ENCODE measurements at places on chromosomes 16 and 17.

DNA sequence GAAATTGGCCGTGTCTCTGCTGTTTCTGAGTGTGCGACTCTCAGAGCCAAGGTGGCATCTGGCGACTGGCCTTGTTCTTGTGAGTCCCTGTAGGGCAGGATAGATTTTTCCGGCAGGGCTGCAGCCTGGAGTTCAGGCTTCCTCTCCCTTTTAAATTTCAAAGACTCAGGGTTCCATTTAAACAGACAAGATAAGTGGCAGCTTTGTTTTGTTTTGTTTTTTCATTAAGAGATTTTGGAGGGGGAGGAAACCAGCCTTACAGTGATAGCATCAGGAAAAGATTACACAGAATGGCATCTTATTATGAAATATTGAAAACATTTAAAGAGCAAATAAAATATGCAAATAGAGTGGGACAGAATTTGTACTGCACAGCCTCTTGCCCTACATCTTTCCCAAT, 151.3 kb downstream of the RPTOR start:
- peaks cover 12% of the 10 kb centered on the region for H3K4me1 ChIP-seq
- H3K27me3 ChIP-seq: no peaks in the 10 kb centered on the region
- peak overlapping the region; percentile 60 for H3K27ac ChIP-seq
- no peak overlapping the region for H3K4me3 ChIP-seq
- H3K36me3 ChIP-seq: peaks cover 7% of the 10 kb centered on the region
- DNase-seq: no peak

GRCh38 chr16:89363621-89364393, 126.6 kb downstream of the ANKRD11 start:
- no peak overlapping the region for H3K4me3 ChIP-seq
- DNase-seq: no peak
- H3K27ac ChIP-seq: peak overlapping the region; percentile 86
- H3K36me3 ChIP-seq: no peaks in the 10 kb centered on the region
- peaks cover 59% of the 10 kb centered on the region for H3K4me1 ChIP-seq

GRCh38 chr17:70011750-70012149, 63.3 kb upstream of the KCNJ16 start:
- no peaks in the 10 kb centered on the region for H3K27me3 ChIP-seq
- H3K36me3 ChIP-seq: no peaks in the 10 kb centered on the region
- peaks cover 6% of the 10 kb centered on the region for H3K4me1 ChIP-seq
- H3K4me3 ChIP-seq: no peak overlapping the region
- no peak overlapping the region for H3K27ac ChIP-seq
- DNase-seq: no peak

GRCh38 chr17:56604691-56605290, 11.3 kb downstream of the NOG start:
- peaks cover 11% of the 10 kb centered on the region for H3K4me1 ChIP-seq
- peaks cover 14% of the 10 kb centered on the region for H3K27me3 ChIP-seq
- no peaks in the 10 kb centered on the region for H3K36me3 ChIP-seq
- H3K27ac ChIP-seq: no peak overlapping the region
- no peak overlapping the region for H3K4me3 ChIP-seq
- DNase-seq: no peak

DNA sequence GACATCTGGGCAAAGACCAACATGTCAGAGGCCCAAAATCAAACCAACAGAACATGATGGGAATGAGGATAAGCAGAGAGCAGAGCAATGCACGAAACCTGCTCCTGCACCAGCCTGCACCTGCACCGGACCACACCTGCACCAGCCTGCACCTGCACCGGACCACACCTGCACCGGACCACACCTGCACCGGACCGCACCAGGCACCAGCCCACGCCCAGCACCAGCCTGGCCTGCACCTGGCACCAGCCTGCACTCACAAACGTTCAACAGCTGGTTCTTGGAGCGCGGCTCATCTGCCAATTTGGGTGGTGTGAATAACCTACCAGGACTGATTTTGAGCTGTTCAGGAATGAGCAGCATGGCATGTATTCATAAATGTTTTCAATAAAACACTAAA, 18.2 kb downstream of the CEP131 start:
- H3K27me3 ChIP-seq: no peaks in the 10 kb centered on the region
- no peak overlapping the region for H3K27ac ChIP-seq
- H3K36me3 ChIP-seq: peaks cover 4% of the 10 kb centered on the region
- H3K4me3 ChIP-seq: no peak overlapping the region
- DNase-seq: no peak

GRCh38 chr17:75795820-75796607, 11.4 kb downstream of the UNK start:
- peaks cover 21% of the 10 kb centered on the region for H3K36me3 ChIP-seq
- DNase-seq: no peak
- no peak overlapping the region for H3K4me3 ChIP-seq
- H3K4me1 ChIP-seq: no peaks in the 10 kb centered on the region
- no peaks in the 10 kb centered on the region for H3K27me3 ChIP-seq

GRCh38 chr16:1102921-1103635, 7.0 kb upstream of the C1QTNF8 start:
- H3K27me3 ChIP-seq: peaks cover 27% of the 10 kb centered on the region
- H3K4me3 ChIP-seq: no peak overlapping the region
- peak; percentile 57 for DNase-seq
- H3K27ac ChIP-seq: no peak overlapping the region
- H3K4me1 ChIP-seq: no peaks in the 10 kb centered on the region

GRCh38 chr16:65665586-65665985, 543.7 kb upstream of the CDH11 start:
- H3K27me3 ChIP-seq: peaks cover 9% of the 10 kb centered on the region
- H3K27ac ChIP-seq: no peak overlapping the region
- no peak overlapping the region for H3K4me3 ChIP-seq

GRCh38 chr17:59361386-59361785, 29.9 kb downstream of the YPEL2 start:
- H3K27ac ChIP-seq: peak overlapping the region; percentile 19
- no peaks in the 10 kb centered on the region for H3K27me3 ChIP-seq
- peaks cover 11% of the 10 kb centered on the region for H3K36me3 ChIP-seq
- DNase-seq: no peak
- H3K4me1 ChIP-seq: peaks cover 37% of the 10 kb centered on the region
- H3K4me3 ChIP-seq: no peak overlapping the region

- no peak overlapping the region for H3K4me3 ChIP-seq
- peaks cover 21% of the 10 kb centered on the region for H3K27me3 ChIP-seq
- DNase-seq: no peak
- H3K27ac ChIP-seq: no peak overlapping the region
- H3K36me3 ChIP-seq: peaks cover 11% of the 10 kb centered on the region
Measured at GRCh38 chr16:1327619-1327947, 5.9 kb upstream of the BAIAP3 start.

DNA sequence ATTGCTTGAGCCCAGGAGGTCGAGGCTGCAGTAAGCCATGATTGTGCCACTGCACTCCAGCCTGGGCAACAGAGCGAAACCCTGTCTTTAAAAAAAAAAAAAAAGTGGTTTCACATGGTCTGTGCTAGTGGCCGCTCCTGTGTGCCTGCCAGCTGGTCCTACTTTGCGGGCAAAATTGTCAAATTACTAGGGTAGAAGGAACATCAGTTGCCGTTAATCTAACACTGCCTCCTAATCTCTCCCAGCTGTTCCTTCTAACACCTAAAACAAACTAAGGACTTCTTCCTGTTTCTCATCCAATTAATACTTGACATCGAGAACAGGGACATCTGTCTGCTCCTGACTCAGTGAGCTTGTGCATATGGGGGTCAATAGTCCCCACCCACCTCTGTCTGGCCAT, 23.9 kb downstream of the TMEM11 start:
- no peak for DNase-seq
- peaks cover 37% of the 10 kb centered on the region for H3K36me3 ChIP-seq
- H3K4me1 ChIP-seq: peaks cover 9% of the 10 kb centered on the region
- no peaks in the 10 kb centered on the region for H3K27me3 ChIP-seq
- no peak overlapping the region for H3K27ac ChIP-seq
- H3K4me3 ChIP-seq: no peak overlapping the region

GRCh38 chr16:84087001-84087400, 29.7 kb downstream of the MBTPS1 start:
- H3K27me3 ChIP-seq: no peaks in the 10 kb centered on the region
- no peak overlapping the region for H3K27ac ChIP-seq
- DNase-seq: no peak
- no peaks in the 10 kb centered on the region for H3K4me1 ChIP-seq

DNA sequence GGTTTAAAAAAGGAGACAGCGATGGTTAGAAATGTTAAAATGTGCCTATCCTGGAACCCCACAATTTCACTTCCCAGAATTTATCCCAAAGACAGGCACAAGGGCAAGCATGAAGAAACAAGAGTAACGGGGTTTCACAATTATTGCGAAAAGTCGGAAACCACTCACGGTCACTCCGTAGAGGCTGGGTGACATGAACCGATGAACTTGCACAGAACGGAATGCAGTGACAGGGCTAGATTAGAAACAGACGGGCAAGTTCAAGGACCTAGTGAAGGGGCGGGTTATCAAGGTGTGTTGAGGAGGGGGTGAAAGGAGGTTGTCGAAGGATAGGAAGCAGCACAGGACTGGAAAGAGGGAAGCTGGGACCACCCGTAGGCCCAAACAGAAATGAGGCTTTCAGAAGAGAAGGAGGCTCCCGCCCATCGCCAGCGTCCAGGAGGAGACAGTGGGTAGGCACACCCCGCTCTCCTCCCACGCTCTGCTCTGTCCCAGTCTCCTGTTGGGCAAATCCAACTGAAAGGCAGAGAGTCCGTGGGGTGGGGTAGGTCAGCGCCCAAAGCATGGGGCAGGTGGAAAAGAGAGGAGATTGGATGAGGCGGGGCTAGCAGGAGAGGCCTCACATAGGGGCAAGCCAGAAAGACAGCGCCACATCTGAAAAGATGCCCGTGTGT, 47.4 kb upstream of the JPH3 start:
- H3K36me3 ChIP-seq: no peaks in the 10 kb centered on the region
- H3K27me3 ChIP-seq: no peaks in the 10 kb centered on the region
- H3K4me1 ChIP-seq: peaks cover 6% of the 10 kb centered on the region
- H3K4me3 ChIP-seq: no peak overlapping the region
- H3K27ac ChIP-seq: no peak overlapping the region

GRCh38 chr16:22008215-22009059, 526 bp downstream of the MOSMO start:
- DNase-seq: peak; percentile 53
- H3K27me3 ChIP-seq: peaks cover 18% of the 10 kb centered on the region
- no peaks in the 10 kb centered on the region for H3K36me3 ChIP-seq
- peaks cover 16% of the 10 kb centered on the region for H3K4me1 ChIP-seq
- peak overlapping the region; percentile 85 for H3K4me3 ChIP-seq
- peak overlapping the region; percentile 76 for H3K27ac ChIP-seq

GRCh38 chr16:27520982-27521673, 28.6 kb downstream of the GTF3C1 start:
- peak overlapping the region; percentile 64 for H3K27ac ChIP-seq
- no peaks in the 10 kb centered on the region for H3K27me3 ChIP-seq
- DNase-seq: no peak
- H3K36me3 ChIP-seq: peaks cover 48% of the 10 kb centered on the region
- no peaks in the 10 kb centered on the region for H3K4me1 ChIP-seq
- no peak overlapping the region for H3K4me3 ChIP-seq

- no peak overlapping the region for H3K27ac ChIP-seq
- H3K4me3 ChIP-seq: no peak overlapping the region
- no peaks in the 10 kb centered on the region for H3K4me1 ChIP-seq
Measured at GRCh38 chr16:51621610-51622009, 470.5 kb upstream of the SALL1 start.

DNA sequence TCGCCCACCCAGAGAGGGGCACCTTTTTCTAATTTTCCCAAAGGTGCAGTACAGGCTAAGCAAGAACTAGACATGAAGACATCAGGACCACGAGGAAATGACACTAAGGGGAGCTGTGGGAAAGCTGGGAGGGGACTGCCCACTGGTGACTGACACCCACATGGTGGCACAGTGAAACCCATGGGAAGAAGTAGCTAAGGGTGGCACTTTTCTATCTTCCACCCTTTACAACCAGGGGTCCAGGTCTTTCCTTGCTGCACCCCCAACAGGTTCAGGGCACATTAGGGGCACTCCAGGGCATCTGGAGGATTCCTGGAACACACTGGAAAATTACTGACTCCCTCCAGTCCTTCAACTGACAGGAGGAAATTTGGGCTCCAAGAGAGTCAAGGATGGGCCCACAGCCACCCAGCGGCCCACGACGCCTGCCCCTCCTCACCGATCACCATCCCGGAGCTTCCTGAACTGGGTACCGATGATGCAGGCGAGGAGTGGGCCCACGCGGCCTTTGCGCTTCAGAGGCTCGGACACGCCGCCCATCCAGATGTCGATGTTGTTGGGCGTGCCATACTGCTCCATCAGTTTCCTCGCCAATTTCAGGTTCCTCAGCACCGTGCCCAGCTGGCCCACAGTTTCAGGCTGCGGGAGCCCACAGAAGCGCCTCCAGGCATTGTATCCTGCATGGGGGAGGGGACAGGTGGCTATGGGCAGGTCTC, 9.4 kb downstream of the MPO start:
- no peak overlapping the region for H3K27ac ChIP-seq
- no peaks in the 10 kb centered on the region for H3K4me1 ChIP-seq
- H3K27me3 ChIP-seq: peaks cover 35% of the 10 kb centered on the region
- H3K36me3 ChIP-seq: no peaks in the 10 kb centered on the region
- no peak for DNase-seq

DNA sequence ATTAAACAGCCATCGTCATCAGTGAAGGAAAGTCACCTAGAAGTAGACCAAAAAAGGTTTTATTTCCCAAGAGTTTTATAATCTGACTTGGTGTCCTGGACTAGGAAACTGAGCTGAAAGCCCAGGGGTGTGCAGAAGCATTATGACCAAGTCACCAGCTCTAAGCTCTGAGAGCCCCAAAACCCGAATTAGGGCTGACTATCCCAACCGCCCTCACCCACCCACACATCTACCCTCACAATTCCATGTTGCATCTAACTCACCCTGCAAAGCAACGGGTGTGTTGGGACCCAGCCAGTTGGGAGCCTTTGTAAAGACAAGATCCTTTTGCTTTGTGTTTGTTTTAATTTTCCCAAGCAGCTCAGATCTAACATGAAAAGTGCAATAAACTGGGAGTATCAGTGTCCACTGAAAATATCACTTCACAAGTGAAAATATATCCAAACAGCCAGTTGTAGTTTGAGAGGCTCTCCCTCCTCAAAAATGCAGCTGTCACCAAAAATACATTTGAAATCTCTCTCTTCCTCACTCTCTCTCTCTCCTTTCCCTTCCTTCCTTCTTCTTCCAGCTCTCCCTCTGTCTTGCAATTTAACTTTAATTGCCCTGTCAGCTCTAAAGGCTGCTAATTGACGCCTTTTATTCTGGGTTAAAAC, 16.2 kb upstream of the NOG start:
- no peaks in the 10 kb centered on the region for H3K36me3 ChIP-seq
- no peak for DNase-seq
- H3K4me3 ChIP-seq: no peak overlapping the region
- peaks cover 5% of the 10 kb centered on the region for H3K27me3 ChIP-seq
- H3K27ac ChIP-seq: no peak overlapping the region

DNA sequence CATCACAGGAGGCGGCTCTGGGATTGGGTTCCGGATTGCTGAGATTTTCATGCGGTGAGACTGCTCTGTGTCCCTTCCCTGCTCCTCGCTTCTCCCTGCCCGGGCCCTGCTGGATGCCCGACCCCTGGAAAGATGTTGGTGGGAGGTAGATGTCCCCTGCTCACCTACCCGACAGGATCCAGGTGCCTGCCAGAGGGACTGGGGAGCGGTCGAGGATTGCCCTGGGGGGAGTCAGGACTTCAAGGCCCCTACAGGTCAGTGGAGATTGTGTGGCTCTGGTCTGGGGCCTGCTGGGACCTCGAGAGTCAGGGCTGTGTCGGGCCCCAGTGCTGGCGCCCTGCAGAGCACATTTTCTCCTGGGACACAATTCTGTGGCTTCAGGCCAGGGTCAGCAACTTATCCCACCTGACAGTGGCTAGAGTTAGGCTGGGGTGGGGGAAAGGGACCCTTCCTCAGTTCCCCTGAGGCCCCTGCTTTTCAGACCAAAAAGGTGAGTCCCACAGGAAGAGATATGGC, 3.3 kb downstream of the DECR2 start:
- H3K27me3 ChIP-seq: no peaks in the 10 kb centered on the region
- DNase-seq: no peak
- H3K27ac ChIP-seq: no peak overlapping the region
- no peak overlapping the region for H3K4me3 ChIP-seq
- H3K4me1 ChIP-seq: peaks cover 8% of the 10 kb centered on the region

All from mesothelial cell of epicardium (in vitro differentiated cells).